ENCODE measurements at places on chromosomes 7 and 10. TPM values are rescaled to one million over a fixed set of nuclear protein-coding genes. Genes with fewer than 3 reads are reported as not detected.
A peak's percentile ranks its signal among the peaks of the same experiment; 100 is the strongest.

GRCh38 chr10:89741126-89741762 lies 39.9 kb downstream of the KIF20B start:
- DNase-seq = no peak

- DNase-seq = no peak
Measured at GRCh38 chr7:106584914-106585759, 75.8 kb downstream of the CCDC71L start.

- no peak for DNase-seq
Measured at GRCh38 chr10:126868371-126868770, 36.9 kb upstream of the DOCK1 start.

DNA sequence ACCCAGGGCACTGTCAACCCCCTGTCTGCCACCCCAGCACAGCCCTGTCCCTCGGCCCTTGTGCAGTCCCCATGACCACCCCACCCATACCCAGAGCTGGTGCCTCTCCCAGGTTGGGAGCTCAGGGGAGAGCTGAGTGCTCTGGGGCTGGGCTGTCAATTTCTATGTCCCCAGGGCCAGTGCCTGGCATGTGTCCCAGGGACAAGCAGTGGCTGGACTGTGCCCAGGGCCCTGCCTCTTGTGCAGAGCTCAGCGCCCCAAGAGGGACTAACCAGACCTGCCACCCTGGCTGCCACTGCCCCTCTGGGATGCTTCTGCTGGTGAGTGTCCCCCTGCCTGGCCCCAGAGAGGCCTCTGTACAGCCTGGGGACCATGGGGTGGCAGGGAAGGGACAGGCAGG lies 29.0 kb upstream of the ZNF862 start:
- DNase-seq = no peak

- DNase-seq = no peak
Measured at GRCh38 chr10:119341459-119342301, 134.3 kb downstream of the GRK5 start.

DNA sequence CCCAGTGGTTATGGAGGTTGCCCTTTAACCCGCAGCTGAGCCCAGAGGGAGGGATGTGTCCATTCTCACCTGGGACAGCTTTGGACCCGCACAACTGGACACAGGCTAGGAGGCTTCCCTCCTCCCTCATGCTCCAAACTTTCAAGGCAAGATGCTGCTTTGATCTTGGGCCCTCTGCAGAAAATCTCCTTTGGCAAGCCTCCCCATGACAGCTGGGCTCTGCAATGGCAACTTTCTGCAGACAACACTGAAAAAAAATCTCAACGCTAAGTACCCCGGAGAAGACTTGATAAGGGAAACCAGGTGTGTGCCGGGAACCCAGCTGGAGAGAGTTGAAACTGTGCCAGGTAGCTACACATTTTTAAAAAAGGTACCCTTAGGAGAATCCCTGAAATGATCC lies 610.1 kb downstream of the LRMDA start:
- DNase-seq = no peak

GRCh38 chr7:130938661-130939060 lies 204.7 kb upstream of the KLF14 start:
- DNase-seq = no peak

- no peak for DNase-seq
Measured at GRCh38 chr10:70106958-70107791, 25.4 kb downstream of the AIFM2 start.

- DNase-seq = no peak
Measured at GRCh38 chr7:85802211-85802610, 615.4 kb upstream of the SEMA3D start.

DNA sequence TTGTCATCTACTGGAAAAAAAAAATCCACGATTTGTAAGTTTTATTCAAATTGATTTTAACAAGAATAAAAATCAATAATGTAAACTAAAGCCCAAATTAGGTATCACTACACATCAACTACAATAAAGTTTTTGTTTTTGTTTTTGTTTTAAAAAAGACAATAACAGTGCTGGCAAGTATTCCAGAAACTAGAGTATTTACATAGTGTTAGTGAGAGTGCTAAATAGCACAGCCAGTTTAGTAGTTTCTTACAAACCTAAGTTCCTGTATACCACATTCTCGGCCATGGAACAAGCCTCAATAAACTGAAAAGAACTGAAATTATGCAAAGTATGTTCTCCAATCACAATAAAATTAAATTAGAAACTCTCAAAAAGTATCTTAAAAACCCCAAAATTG lies 8.1 kb downstream of the ARHGAP12 start:
- DNase-seq = no peak

GRCh38 chr10:120506674-120507073 lies 49.6 kb downstream of the PLPP4 start:
- DNase-seq = no peak

DNA sequence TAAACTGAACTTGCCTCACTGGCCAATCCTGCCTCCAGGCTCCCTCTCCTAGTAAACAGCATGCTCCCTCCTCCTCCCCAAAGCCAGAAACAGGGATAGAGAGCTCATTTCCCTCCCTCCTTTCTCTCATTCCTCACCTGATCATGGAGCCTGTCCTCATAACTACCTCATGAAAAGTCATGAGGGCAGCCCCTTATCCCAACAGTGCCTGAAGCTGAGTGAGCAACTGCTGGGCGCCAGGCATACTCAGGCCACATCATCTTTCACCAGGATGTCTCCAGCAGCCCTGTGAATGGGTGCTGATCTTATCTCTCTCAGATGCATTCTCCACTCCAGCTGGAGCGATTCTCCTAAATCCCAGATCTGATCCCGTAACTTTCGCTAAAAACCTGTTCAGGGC lies 307.2 kb downstream of the PRPF18 start:
- DNase-seq = no peak

GRCh38 chr10:100883312-100883821 lies 29.4 kb upstream of the SLF2 start:
- DNase-seq = peak; percentile 49

GRCh38 chr10:113056441-113057021 lies 106.5 kb downstream of the TCF7L2 start:
- no peak for DNase-seq

- DNase-seq = peak; percentile 63
Measured at GRCh38 chr7:602341-603141, 82.9 kb upstream of the PDGFA start.

DNA sequence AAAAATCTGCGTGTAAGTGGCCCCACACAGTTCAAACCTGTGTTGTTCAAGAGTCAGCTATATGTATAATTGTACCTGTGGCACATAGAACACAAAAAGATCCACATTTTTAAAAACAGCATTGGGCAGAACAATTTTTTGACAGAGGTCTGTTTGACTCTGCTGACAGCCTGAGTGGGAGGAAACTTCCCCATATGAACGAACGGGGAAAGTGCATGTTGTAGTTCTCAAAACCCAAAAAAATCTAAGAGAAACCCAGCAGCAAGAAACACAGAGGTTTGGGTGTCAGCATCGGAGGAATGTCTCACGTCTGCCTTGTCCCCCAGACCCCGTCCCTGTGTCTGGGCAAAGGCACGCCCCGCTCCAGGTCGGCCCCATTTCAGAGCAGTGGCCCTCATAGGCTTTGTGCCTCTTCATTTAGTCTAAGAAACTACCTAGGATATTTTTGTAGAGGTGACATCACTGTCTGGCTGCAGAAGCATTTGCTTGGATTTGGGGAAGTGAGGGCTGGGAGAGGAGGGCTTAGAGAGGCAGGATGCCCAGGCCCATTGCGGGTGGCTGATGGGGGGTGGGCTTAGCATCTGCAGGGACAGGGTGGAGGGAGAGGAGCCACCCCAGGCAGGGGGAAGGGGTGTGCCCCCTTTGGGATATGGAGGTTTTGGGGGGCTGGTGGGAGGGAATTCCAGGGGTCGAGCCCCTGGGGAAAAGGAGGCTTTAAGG lies 11.0 kb downstream of the CUX1 start:
- no peak for DNase-seq

DNA sequence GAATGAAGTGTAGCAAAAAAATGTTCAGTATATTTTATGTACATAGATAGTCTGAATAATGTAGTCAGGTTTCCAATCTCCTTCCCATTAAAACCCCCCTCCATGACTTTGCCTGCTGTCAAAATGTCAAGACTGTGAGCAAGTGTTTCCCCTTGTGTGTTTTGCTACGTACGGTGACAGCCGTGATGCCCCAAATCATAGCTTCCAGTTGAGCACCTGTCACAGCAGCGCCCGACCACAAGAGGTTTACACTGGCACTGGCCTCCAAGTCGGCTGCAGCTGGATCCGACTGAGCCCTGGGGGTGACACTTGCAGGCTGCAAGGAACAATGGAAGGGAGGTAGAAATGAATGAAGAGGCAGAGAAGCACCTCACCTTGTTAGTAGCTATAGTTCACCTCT lies 62.3 kb downstream of the LAMB4 start:
- no peak for DNase-seq

DNA sequence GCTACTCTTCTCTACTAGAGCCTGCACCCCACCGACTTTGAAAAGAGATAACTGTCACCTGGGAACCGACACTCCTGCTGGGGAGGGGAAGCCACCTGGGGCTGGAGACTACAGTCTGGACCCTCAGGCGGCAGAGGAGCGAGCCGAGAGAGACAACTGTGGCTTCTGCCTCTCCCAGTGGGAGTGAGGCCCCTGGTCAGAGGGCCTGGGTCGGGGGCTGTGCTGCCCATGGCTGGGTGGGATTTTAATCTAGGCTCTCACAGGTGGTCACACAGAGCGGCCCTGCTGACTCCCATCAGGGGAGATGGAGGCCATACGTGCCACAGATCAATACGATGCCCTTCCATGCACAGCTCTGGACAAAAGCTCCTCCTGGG lies 372.1 kb downstream of the DNAJB6 start:
- no peak for DNase-seq

The LIPK gene
- not detected for total RNA-seq

The TMEM213 gene
- not detected for total RNA-seq

The VAX1 gene
- not detected for total RNA-seq

The ZNF212 gene
- total RNA-seq = 13.2 TPM

The HOXA10 gene
- 11.2 TPM for total RNA-seq

The PSD gene
- total RNA-seq = 1.9 TPM

The ASAH2 gene
- total RNA-seq = 4.0 TPM

The NRCAM gene
- 17.4 TPM for total RNA-seq

The TACC2 gene
- 49.1 TPM for total RNA-seq

The THSD7A gene
- 30.9 TPM for total RNA-seq

The CALN1 gene
- total RNA-seq = 0.53 TPM

The C7orf25 gene
- total RNA-seq = 10.1 TPM

The TUBAL3 gene
- total RNA-seq = 0.18 TPM

The LRRC18 gene
- not detected for total RNA-seq

The BCCIP gene
- total RNA-seq = 31.3 TPM

All from sciatic nerve (tissue), 2 donors.